ENCODE measurements at places on chromosomes 16 and 17.

DNA sequence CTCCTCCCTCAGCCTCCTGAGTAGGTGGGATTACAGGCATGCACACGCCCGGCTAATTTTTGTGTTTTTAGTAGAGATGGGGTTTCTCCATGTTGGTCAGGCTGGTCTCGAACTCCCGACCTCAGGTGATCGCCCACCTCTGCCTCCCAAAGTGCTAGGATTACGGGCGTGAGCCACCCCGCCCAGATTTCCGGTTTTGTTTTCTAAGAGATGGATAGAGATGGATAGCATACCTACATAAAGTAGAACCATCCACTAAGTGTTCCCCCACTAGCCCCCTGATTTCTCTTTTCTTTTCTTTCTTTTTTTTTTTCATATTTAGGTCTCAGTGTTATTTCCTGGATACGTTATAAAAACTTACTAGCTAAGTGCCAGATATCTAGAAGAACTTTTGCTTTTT is 2.0 kb downstream of the WSB1 start:
- DNase-seq = no peak

DNA sequence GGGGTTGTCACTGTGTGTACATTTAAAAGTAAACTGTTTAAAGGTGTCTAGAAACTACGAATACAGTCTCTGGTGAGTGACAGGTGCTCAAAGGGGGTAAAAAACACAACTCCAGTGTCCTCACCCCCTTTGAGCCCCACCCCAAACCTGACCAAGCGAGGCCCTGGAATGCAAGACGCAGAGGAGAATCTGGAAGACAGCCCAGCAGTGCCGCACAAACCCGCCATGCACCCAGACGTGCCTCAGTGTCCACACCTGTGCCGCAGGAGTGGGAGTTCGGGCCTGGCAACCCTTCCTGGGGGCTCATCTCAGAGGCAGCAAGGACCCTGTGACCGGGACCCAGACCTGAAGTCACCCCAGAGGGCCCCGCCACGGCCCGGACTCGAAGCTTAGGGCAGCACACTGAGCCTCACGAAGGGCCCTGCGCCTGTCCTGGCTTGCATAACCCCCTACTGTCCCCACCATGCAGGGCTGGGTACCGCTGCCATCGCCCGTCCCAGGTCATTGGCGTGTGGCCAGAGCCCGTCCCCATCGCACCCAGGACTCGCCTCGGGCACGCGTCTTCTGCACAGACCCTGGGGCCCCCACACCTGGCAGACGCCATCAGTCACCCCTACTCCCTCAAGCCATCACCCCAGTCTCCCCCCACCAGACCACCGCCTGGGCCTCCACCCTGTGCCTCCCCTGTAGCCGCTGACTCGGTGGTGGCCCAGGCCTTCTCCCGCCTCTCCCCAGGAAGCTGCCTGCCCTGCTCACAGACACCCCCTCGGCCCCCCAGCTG is 33.0 kb upstream of the ZC3H18 start:
- no peak for DNase-seq

DNA sequence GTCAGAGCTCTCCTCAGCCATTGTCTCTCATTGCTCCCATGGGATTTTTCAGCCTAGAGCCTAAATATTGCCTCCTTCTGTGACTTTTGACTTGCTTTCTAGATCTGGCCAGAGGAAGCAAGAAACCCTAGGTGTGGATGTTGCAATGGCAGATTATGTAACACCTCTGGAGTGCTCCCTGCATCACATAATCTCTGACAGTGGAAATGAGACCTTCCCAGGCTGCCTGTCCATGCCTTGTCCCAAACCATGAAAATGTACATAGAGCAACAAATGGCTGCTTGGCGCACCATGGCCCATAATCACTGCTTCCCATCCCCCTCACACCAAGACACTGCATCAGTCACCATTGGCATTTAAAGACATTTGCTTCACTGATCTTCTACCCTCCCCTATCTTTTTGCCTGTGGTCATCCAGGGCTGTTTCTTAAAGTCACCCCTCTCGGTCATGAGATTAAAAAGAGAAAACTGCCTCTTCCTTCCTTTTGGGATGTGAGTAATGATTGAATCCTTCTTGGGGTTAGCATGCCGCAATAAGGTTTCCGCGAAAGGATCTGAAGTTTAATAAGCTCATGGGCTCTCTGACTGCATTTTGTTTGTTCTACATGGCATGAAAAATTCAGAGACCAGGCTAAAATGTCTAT is 34.2 kb upstream of the CCL2 start:
- DNase-seq = no peak

DNA sequence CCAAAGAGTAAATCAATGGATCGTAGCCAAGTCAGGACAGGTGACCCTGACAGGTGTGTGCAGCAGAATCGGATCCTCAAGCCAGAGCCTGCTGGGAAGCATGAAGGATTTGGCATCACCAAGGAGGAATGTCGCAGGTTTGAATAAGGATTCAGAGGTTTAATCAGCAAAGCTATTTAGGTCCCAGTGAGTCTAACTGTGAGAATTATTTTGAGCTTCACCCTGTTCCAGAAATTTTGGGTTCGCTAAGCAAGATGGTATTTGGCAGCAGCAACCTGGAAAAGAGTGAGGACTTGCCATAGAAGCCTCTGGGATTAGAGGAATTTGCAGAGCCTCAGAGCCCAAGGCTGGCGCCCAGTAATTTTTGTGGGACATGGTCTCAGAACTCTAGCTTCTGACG is 173.0 kb downstream of the CCDC182 start:
- DNase-seq = no peak
